G401 (cell line): ENCODE measurements at places on chromosomes 7 and 10.

DNA sequence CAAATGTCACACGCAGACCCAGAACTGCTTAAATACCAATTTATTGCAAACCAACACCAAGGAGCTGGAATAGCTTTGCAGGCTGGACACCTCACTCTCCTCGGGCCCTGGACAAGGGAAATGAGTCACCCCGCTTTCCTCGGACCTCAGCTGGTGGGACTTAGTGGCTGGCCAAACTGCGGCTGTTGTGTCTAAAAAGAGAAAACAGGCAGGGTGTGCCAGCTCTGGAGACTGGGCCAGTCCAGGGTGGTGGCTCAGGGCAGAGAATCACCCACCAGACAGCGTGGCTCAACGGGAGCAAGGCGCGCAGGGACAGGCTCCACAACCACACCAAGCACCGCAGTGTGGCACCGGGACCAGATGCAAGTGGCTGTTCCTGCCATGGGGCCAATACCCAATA lies 58.2 kb upstream of the CAMK2B start:
- no peak for DNase-seq

DNA sequence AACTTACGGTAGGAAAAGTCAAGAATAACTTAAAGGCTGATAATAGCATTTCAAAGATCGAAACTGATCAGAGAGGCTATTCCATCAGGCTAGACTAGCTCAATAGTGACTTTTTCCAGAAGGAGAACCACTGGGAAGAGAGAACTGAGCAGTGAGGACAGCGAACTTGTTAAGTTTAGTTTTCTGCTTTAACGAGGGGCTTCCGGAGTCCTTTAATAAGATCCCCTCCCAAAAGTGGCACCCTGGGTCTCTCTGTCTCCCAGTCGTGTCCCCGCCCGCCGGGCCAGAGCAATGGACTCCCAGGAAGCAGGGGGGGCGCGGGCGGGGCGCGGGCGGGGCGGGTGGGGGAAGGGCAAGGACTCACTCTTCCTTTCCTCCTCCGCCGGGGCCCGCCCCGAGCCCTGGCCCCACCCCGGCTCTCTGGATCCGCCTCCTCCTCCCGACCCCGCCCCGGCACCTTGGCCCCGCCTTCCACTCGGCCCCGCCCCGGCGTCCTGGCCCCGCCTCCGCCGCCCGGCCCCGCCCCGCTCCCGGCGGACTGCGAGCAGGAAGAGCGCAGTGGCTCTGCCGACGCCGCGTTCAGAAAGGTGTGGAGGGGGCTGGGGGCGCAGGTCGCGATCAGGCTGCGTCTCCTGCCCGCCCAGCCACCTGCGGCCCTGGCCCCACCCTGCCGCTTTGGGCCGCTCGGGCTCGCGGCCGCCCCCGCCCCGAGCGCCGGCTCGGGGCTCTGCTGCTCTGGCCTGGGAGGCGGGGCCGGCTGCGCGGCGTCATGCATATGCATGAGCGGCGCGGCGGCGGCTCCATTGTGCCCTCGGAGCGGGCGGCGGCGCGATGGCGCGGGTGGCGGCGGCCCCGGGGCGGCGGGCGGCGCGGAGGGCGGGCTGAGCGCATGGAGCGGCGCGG lies at the start of gene ZMIZ2:
ZMIZ2 (plus strand) TSS at position 803 of the 903 bp plus-strand sequence. CDS start 7,403 bp downstream, outside the sequence.
- peak; percentile 92 for DNase-seq

- no peak for DNase-seq
Observed at GRCh38 chr10:72043016-72043834, 45.1 kb downstream of the SPOCK2 start.

- no peak for DNase-seq
Observed at GRCh38 chr7:114652041-114652440, 237.4 kb downstream of the FOXP2 start.

- DNase-seq: no peak
Observed at GRCh38 chr10:80530251-80530650, 7.5 kb upstream of the SH2D4B start.

- peak; percentile 69 for DNase-seq
Observed at GRCh38 chr10:43218206-43218950, 48.5 kb downstream of the RASGEF1A start.

DNA sequence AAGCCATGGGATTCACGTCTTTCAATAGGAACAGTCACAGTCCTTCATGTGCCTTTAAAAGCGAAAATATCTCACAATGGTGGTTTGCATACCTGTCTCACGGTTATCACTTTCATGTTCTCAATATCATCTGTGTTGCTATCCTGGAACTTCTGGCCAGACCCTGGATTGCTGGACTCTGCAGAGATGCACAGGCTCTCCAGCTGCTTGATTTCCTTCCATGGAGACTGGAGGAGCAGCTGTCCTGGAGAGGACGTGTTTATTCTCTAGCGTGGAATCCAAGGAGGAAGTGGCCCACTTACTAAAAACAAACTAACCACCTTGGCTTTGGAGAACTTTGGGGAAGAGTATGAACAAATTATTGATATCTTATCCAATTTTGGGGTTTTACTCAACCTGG lies 16.5 kb downstream of the BTBD16 start:
- no peak for DNase-seq

DNA sequence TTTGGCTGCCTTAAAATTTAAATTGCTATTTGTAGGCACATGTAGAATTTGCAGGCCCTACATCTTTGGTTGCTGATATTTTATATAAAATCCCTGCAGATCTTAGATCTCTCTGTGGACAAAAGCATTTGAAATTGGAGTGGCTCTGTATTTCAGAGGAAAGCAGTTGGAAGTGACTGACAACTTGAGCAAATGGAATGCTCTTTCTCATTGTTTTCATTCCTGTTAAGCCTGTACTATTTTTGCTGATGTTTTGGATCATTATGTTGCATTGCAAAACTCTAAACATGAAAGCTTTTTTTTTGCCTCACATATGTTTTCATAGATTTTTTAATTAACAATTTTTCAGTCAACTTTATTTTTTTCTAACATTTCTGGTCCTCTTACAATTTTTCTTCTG lies 251.2 kb upstream of the MDFIC start:
- DNase-seq: no peak

DNA sequence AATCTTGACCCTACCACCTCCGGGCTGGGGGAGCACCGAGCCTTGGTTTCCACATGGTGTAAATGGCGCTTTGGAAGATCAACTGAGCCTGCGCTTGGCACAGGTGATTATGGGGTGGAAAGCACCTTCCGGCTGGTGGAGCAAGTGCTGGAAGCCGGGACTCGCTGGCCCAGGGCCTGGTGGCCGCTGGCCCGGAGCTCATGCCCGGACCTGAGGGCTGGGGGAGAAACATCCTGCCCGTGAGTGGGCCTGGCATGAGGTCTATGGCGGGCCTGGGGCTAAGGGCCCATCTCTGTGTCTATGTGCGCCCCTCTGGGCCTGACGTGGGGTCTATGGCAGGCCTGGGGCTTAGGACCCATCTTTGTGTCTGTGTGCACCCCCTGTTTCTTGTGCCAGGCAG lies 14.2 kb upstream of the LFNG start:
- DNase-seq: peak; percentile 63

DNA sequence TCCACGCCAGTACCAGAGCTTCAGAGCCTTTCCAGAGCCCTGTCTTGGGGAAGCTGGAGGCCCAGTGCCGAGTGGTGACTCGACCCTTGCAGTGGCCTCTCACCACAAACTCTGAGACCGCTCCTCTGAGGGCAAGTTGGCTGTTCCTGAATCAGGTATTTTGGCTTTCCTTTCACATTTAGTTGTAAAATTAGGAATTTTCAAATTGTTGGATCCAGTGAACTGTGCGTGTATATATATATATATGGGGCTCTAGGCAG lies 128.7 kb upstream of the UNC5B start:
- DNase-seq: no peak

DNA sequence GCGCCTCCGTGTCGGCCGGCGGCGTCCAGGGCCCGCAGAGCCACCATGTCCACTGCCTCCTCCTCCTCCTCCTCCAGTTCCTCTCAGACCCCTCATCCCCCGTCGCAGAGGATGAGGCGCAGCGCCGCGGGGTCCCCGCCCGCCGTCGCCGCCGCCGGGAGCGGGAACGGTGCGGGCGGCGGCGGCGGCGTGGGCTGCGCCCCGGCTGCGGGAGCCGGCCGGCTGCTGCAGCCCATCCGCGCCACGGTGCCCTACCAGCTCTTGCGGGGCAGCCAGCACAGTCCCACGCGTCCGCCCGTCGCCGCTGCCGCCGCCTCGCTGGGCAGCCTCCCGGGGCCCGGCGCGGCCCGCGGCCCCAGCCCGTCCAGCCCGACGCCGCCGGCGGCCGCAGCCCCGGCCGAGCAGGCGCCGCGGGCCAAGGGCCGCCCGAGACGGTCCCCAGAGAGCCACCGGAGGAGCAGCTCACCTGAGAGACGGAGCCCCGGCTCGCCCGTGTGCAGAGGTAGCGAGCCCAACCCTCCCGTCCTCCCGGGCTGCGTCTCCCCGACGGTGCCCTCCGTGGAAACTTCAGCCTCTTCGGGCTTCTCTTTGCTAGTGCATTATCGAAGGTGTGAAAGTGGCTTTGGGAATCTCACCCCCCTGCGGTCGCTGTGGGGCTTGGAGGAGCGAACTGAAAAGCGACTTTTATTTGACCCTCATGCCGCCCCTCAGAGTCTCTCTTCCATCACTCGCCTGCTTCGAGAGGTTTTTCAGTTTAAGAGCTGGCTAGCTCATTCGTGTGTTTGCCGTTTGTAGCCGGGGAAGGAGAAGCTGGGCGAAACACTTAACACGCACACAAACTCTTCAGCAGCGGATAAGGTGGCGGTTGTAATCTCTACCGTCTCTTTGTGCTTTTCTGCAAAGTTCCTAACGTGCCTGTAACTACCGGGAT lies 975 bp downstream of the GLCCI1 start:
- DNase-seq: peak; percentile 72

GRCh38 chr7:81264116-81264515 lies 345.3 kb upstream of the SEMA3C start:
- no peak for DNase-seq

- DNase-seq: no peak
Observed at GRCh38 chr10:48550071-48550691, 54.7 kb downstream of the ARHGAP22 start.

GRCh38 chr10:58140691-58141347 lies 126.9 kb downstream of the IPMK start:
- no peak for DNase-seq

GRCh38 chr10:102627736-102628293 lies 16.5 kb upstream of the TRIM8 start:
- DNase-seq: no peak

GRCh38 chr7:69448071-69448470 lies 150.2 kb upstream of the AUTS2 start:
- DNase-seq: no peak

DNA sequence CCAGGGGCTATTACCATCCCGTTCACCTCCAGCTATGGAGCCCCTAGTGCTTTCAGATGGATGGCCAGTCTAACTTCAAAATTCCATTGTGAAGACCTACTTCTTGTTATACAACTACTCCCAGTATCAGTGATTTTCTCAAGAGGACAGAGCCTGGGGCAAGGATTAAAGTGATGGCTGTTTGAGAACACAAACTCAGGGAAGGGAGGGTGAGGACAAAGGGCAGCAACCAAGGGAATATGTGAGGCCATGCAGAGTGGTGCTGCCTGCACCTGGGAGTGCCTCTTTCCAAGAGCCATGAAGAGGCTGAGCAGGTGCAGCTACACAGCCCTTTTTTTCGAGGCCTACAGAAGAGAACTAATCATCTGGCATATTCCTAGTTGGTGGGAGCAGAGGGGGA lies 303.5 kb upstream of the BMPER start:
- no peak for DNase-seq

DNA sequence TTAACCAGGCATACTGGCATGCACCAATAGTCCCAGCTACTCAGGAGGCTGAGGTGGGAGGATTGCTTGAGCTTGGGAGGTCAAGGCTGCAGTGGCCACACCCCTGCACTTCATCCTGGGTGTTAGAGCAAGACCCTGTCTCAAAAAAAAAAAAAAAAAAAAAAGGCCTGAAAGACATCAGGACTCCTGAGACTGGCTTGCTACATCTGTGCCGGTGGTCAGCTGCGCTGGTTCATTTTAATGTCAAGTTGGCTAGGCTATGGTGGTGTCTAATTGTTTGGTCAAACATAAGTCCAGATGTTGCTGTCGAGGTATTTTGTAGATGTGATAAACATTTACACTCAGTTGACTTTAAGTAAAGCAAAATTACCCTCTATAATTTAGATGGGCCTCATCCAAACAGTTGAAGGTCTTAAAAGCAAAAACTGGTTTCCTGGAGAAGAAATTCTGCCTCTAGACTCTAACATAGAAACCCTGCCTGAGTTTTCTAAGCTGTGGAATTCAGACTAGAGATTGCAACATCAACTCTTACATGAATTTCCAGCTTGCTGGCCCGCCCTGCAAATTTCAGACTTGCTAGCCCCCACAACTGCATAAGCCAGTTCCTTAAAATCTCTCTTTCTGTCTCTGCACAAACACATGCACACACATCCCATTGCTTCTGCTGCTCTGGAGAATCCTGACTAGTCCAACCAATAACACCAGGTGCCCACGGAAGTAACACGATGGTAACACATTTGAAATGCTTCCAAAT lies 18.2 kb downstream of the MYOF start:
- DNase-seq: no peak

DNA sequence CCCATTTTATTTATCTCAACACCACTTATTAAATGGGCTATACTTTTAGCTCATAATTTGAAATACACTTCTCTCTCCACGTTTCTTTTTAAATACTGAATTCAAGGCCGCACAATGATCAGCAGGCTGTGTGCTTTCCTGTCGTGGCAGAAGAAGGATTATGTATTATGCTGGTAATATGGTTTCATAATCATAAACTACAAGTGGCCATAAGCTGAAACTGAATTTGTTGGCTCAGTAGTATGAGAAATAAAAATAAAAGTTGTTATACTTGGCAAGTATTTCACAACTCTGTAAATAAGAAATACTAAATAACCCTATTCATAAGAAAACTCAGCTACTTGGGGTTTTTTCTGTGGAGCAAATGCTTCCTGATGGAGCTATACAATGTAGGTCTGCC lies 313.6 kb downstream of the DOCK4 start:
- no peak for DNase-seq

GRCh38 chr7:65509368-65510186 lies 135.9 kb downstream of the ZNF92 start:
- DNase-seq: no peak

GRCh38 chr10:117130862-117131375 lies 7.2 kb downstream of the VAX1 start:
- DNase-seq: no peak

DNA sequence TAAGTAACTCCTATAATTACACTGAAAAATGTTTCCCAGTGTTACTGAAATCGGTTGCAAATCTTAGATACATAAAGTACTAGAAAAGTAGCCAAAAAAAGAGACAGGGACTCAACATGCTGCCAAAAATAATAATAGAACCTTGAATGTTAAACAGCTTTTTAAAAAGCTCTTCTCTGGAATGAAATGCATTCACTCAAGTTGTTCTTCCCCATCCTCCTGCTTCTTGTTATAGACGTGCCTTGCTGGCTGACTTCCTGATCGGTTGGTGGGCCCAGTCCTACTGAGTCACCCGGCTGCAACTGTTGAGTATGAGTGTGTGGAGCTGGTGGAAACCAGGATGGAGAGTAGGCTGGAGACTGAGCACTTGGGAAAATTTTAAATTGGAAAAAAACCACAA lies 30.6 kb upstream of the RAPGEF5 start:
- peak; percentile 32 for DNase-seq
